ENCODE measurements at places on chromosomes 4 and X. TPM values are rescaled to one million over a fixed set of nuclear protein-coding genes. Genes with fewer than 3 reads are reported as not detected.

Gene GC
- not detected for total RNA-seq

Gene GRXCR1
- total RNA-seq: not detected

Gene RBM47
- total RNA-seq: 276 TPM

Gene WAS
- 0.15 TPM for total RNA-seq

Gene SPANXD
- not detected for total RNA-seq

Gene TGIF2LX
- not detected for total RNA-seq

Gene PDHA1
- 284 TPM for total RNA-seq

Gene ABLIM2
- total RNA-seq: 0.13 TPM

Gene CXCL11
- 0.10 TPM for total RNA-seq

Gene HTR2C
- total RNA-seq: not detected

Gene MFAP3L
- 0.03 TPM for total RNA-seq

Gene ARHGAP6
- total RNA-seq: not detected

Gene PRMT9
- total RNA-seq: 3.8 TPM

Gene TBX22
- total RNA-seq: not detected

Gene IDUA
- total RNA-seq: 53.5 TPM

Gene ZNF711
- 0.42 TPM for total RNA-seq

Gene NPFFR2
- not detected for total RNA-seq

Gene KLKB1
- not detected for total RNA-seq

Gene STAP1
- total RNA-seq: not detected

Gene MTMR8
- total RNA-seq: 3.4 TPM

Gene IL9R
- 1.0 TPM for total RNA-seq

Gene HSFX3
- total RNA-seq: not detected

Gene TMPRSS11A
- not detected for total RNA-seq

Gene SRPK3
- total RNA-seq: 1.1 TPM

Gene AMOT
- total RNA-seq: 0.13 TPM

Gene CABS1
- total RNA-seq: not detected

Gene MMRN1
- not detected for total RNA-seq

Gene ANK2
- total RNA-seq: 0.03 TPM

Gene SPARCL1
- not detected for total RNA-seq

Gene SMIM31
- 0.25 TPM for total RNA-seq

Gene CYBB
- total RNA-seq: 0.58 TPM

Gene GPRASP2
- 0.31 TPM for total RNA-seq

All from HT-29 (cell line).